ENCODE measurements at places on chromosomes 2 and 18.

DNA sequence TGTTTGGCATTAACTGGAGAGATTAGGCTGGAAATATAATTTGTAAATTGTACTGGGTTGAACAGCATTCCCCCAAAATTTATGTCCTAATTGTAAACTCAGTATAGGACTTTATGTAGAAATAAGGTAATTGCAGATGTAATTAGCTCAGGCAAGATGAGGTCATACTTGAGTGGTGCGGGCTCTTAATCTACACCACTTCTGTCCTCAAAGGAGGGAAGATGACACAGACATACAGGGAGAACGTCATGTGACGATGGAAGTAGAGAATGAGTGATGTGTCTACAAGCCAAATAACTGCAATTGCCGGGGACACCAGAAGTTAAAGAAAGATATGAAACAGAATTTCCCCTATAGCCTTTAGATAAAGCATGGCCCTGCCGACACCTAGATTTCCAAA lies 1501.1 kb upstream of the PIK3C3 start:
- DNase-seq: no peak

DNA sequence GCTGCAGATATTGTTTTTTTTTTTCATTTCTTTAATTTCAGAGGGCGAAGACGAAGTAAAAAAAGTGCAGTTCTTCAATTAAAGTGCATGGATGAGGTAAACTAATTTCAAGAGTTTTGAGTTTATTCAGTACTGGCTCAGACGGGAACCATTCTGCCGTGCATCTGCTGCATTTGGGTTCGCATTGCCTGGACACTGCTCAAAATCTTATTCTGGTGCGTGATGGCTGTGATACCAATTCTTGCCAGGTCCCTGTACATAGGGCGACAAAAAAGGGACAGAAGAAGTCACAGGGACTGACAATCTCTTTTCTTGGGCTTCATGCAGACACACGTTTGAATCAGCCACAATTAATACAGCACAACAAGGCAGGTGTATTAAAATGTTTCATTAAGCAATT lies 146.2 kb downstream of the EPHA4 start:
- DNase-seq: no peak

GRCh38 chr2:74003494-74004211 lies 18.9 kb downstream of the TET3 start:
- peak; percentile 54 for DNase-seq

- no peak for DNase-seq
These were observed 318.9 kb upstream of the TRIB2 start for GRCh38 chr2:12397854-12398253.

DNA sequence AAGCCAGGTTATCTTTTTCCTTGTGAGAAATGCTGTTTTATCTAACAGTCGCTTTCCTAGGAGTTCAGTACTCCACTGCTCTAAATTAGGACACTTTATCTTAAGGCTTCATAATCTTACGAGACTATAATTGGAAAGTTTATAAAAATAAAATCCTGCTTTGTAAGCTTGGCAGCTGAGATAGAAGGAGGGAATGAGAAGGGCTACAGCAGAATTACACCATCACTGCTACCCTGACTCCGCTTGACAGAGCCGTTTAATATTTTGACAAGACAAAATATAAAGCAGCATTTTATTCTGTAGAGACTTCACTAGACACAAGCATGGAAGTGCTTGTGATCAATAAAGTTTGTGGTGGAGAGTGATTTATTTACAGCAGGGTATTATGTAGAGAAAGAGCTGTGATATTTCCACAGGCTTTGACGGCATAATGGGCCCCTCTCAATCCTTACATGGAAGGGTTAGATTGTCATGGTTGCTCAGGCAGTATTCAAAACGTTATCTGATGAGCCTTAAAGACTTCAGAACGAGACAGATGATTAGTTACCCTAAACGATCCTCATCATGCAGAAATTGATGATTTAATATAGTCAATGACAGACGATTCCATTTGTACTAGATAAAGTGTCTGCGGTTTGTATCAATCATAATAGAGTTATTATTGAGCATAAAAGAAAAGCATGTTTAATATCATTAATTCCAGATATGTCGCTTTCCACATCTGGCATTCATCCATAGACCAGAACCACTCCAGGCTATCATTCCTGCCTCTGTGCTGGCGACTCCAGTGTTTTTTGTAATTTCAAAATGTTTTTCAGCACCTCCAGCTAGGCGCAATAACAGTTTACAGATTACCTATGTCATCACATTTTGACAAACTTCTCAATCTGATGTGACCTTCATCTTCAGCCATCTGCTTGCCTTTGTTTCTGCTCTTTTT lies 242.2 kb downstream of the FIGN start:
- DNase-seq: no peak

DNA sequence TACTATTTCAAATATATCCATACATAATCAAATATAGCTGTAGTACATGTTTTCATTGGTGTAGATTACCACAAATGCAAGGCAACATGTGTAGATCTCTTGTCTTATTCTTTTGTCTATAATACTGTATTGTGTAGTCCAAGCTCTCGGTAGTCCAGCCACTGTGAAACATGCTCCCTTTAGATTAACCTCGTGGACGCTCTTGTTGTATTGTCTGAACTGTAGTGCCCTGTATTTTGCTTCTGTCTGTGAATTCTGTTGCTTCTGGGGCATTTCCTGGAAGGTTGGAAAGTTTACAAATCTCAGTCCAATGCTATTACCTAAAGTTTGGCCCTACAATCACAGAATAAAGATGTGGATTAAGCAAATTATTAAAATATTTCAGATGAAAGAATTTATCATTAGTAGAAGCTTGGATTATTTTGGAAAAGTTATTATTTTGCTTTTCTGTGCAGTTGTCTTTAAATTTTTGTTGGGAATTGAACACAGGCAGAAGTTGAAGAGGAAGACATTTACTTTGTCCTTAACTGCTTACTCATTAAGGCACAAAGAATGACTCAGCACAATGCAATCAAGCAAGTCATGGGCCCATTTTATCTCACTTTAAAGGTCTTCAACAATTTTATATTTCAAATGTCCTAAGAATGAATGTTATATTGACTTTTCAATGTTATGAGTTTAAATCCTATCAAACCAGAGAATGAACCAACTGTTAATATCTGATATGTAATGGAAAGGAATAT lies 103.4 kb upstream of the CAVIN2 start:
- no peak for DNase-seq

- DNase-seq: no peak
These were observed 425.5 kb upstream of the PKDCC start for GRCh38 chr2:41622301-41622700.

GRCh38 chr2:1503471-1504310 lies 90.4 kb downstream of the TPO start:
- no peak for DNase-seq

DNA sequence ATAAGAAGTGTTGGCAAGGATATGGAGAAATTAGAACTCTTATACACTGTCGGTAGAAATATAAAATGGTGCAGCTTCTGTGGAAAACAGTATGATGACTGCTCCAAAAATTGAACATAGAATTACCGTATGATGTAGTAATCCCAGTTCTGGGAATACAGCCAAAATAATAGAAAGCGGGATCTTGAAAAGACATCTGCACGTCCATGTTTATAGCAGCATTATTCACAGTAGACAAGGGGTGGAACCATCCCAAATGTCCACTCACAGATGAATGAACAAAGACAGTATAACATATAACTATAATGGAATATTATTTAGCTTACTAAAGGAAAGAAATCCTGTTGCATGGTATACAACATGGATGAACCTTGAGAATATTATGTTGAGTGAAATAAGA lies 257.7 kb downstream of the TDRD15 start:
- no peak for DNase-seq

GRCh38 chr2:70828115-70828514 lies 7.5 kb downstream of the CD207 start:
- no peak for DNase-seq

- no peak for DNase-seq
These were observed 20.9 kb downstream of the NAPG start for GRCh38 chr18:10546557-10547300.

DNA sequence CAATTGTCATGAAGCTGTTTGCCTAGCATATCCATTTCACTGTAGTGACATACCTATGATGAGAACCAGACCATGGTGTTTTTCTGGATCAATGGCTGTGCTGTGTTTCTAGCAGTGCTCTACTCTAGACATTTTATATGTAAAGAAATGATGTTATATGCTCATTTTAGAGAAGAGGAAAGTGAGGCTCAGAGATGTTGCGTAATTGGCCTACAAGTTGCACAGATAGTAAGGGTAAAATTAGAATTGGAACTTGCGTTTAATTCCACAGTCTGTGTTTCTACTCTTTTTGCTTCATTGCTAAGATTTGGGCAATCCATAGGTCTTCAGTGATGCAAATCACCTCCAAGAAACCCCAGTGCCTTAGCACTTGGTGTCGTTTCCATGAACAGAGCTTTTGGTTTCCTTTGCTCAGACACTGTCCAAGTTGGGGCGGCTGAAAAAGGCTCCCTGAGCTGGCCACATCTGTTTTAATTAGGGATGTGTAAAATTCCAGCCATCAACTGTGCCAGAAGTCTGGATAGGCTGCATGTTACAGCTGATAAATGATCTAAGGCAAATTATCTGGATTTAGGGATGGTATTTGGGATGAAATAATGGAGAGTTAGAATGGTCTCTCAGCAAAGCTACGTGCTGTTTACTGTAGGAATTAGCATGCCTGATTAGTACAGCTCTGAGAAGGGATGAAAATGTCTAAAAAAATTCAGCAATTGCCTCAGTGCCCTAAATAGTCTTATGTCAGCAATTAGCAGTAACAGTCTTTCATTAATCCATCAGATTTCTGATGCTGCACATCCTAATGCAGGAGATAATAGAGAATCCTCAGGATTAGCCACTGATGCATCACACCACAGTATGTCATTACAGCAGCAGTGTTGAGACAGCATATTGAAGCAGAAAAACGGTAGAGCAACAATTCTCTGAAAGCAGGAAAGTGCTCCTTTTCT lies 65.3 kb downstream of the PTPRM start:
- no peak for DNase-seq

GRCh38 chr2:235860111-235860510 lies 308.1 kb downstream of the GBX2 start:
- DNase-seq: peak; percentile 25

GRCh38 chr18:51957001-51957400 lies 383.0 kb upstream of the DCC start:
- no peak for DNase-seq

- DNase-seq: peak; percentile 17
These were observed 572 bp downstream of the INPP4A start for GRCh38 chr2:98445177-98445682.

- no peak for DNase-seq
These were observed 793.4 kb downstream of the SATB2 start for GRCh38 chr2:198664321-198664720.

DNA sequence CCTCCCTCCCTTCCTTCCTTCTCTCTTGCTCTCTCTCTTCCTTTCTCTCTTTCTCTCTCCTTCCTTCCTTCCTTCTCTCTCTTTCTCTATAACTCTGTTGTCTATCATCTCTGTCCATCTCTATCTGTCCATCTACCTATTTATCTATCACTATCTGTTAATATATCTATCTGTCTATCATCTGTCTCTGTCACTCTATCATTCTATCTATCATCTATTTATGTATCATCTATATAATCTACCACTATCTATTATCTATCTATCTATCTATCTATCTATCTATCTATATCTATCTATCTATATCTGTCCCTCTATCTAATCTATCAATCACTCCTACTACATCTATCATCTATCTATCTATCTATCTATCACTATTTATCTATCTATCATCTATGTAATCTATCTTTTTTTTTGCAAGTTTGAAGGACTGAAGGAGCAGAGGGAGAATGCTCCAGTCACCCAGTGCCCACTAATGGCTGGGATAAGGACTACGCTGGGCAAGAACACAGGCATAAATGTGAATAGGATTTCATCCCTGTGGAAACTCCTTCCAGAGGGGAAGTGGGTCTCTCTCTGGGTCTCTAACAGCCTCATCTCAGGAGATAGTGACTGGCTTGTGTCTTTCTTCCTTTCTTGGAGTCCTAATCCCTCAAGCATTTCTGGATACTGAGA lies 427.0 kb downstream of the LPIN1 start:
- no peak for DNase-seq

DNA sequence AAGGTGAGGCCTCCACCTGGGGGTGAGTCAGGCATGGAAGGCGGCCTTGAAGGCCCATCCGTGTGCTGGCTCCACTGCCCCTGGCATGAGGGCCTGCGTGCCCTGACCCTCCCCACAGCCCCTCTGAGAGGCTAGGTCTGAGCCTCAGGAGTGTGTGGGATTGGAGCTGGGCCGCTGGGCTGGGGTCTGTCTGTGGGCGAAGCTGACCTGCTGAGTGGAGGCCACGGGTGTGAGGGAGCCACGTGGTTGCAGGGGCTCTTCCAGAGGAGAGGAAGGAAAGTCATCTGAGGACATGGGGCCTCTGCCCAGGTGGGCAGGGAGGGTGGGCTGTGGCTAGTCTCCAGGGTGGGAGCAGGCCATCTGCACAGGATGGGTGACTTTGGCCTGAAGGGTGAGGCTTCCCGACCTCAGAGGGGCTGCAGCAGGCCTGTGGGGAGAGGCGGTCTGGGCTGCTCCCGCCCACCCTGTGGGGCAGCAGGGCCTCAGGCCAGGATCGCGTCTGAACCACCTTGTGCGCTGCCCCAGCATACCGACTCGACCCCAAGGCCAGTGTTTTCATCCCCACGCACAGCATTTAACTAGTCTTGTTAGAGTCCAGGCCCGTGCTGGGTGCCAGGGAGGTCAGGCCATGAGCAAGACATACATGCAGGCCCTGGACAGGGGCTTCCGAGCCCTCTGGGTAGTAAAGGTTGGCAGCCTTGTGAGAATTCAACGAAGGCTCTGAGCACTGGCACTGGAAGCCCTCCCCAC lies 11.2 kb downstream of the ARHGEF4 start:
- DNase-seq: no peak

GRCh38 chr2:231605607-231606091 lies 13.0 kb downstream of the TEX44 start:
- no peak for DNase-seq

DNA sequence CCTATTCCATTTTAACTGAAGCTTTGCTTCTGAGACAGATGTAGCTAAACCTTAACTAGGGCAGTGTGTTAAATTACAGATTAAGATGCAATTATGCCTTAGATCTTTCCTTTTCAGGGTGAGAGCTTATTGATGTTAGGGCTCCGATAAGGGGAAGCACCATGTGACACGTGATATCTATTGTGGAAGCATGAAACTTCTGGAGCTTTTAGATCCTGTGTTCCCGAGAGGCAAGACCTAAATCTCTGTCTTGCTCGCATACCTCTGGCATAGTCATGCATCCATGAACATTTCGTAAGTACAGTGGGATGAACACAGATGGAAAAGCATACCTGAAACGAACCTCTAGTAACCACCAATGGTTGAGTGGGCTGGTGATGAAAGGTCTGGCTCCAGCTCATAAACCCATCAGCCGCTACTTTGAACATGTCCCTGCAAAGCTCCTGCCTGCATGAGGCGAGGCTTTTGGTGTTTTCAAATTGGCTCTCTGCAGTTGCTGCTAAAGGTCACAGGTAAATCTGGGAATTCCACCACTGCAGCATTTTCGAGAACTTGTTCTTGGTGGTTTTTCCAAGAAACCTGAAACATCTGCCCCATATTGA lies 3.7 kb upstream of the NRP2 start:
- no peak for DNase-seq

DNA sequence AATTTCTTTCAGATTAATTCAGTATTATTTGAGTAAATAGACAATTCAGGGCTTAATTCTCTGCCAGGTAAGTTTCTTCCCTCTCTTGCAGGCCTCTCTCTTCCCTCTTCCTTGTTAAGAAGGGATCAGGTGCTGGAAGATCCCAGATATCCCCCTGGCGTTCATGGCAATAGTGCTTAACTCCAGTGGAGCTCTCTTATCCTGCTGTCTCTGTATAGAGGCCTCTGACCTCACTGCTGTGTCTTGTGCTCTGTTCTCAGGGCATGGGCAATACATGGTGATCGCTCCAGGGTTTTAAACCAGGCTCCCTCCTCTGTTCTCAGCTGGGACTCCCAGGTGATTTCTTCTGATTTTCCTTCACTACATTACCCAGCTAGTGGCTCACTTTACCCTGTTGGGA lies 226.8 kb downstream of the MC4R start:
- no peak for DNase-seq

All from amniotic stem cell (primary cell).